Lung microvascular endothelial cell (primary cell): ENCODE measurements at places on chromosomes 2 and 18. TPM values are rescaled to one million over a fixed set of nuclear protein-coding genes. Genes with fewer than 3 reads are reported as not detected.
A peak's percentile ranks its signal among the peaks of the same experiment; 100 is the strongest.

- no peak for DNase-seq
These were observed 852.6 kb downstream of the DPP10 start for GRCh38 chr2:115294999-115295398.

DNA sequence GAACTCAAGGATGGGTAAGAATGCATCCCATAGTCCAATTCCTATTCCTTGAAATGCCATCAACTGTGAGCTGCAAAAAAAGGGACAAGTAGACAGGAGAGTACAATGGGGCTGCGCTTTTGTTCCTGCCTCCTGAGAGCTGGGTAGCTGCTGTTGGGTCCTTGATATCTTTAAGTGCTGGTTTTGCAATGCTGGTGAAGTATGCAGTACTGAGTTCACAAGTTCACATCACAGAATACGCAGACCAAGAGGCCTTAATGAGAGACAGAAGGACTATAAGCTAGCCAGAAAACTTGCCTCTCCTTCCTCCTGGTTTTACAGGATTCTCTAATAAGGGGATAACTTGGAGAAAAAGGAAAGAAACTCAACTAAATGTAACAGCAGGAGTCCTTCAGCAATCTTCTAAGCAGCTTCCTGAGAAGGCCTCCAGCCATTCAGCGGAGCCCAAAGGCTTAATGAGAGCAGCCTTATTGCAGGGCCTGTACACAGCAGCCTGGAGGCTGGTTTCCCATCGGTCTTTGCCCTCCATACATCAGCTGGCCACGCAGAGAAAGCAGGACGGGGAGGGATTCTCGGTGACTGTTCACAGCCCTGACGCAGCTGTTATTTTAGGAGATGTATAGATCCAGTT is 293.1 kb downstream of the CDCA7 start:
- no peak for DNase-seq

SH3BP4 gene
- 18.1 and 20.2 TPM in 2 replicates for total RNA-seq

DNA sequence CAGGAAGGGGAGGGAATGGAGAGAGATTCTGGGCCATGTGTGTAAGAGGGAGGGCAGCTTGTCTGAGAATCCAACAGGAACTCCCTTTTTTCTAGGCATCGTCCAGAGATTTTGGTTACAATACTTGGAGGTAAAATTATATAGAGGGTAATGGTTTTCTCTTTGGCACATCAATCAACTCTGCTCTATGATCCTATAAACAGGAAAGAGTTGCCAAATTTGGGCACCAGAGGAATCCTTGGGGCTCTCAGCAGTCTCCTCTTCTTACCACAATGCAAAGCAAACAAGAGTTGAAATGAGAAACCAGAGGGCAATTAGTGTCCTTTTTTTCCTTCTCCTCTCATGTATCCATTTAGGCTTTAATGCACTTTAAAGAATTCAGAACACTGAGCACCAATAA is 243.4 kb downstream of the SLC8A1 start:
- DNase-seq, result no peak

DNA sequence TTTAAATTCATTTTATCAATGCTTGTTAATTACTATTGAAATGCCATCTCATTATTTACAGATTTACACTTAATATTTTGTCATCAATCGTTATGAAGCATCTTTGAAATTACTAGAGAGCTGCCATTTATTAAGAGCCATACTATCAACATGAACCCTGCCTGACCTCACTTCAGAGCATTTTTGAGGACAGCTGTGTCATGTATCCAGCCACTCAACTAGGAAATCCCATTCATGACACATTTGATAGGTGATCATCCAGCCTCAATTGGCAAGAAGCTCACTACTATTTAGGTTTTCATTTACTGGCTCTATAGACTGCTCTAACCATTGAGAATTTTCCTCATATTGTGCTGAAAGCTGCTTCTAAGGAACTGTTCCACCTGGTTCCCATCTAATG is 40.6 kb upstream of the TLK1 start:
- no peak for DNase-seq

- DNase-seq, result no peak
These were observed 86.8 kb downstream of the SPRED2 start for GRCh38 chr2:65345631-65346030.

CHST10 gene
- total RNA-seq, result 6.5 and 7.6 TPM in 2 replicates

TMEM150A gene
- 6.1 and 14.7 TPM in 2 replicates for total RNA-seq

ACMSD gene
- total RNA-seq, result not detected in 2 replicates

SMAD4 gene
- total RNA-seq, result 22.9 and 46.4 TPM in 2 replicates

- DNase-seq, result no peak
These were observed 25.3 kb upstream of the ANXA4 start for GRCh38 chr2:69716555-69717120.

DNA sequence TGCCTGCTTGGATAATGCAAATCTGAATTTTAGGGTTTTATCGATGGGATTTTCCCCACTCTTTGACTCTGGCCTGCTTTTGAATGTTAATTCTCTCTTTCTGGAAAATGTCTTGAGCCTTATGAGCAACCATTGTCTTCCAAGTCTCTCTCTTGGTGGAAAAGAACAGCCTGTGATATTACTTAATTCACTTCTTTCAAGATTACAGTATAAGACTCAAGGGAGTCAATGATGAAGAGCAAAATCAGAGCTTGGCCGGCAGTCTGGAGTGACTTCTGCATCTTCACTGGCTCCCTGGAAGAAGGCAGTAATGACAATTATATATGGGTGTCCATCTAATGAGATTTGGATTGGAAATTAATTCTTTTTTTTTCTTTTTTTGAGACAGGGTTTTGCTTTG is 122.9 kb upstream of the ZEB2 start:
- no peak for DNase-seq

MFSD2B gene
- under 0.01 TPM in 2 replicates for total RNA-seq

PKDCC gene
- 1.5 and 4.2 TPM in 2 replicates for total RNA-seq

SCN9A gene
- total RNA-seq, result under 0.01 and 0.22 TPM in 2 replicates

DNA sequence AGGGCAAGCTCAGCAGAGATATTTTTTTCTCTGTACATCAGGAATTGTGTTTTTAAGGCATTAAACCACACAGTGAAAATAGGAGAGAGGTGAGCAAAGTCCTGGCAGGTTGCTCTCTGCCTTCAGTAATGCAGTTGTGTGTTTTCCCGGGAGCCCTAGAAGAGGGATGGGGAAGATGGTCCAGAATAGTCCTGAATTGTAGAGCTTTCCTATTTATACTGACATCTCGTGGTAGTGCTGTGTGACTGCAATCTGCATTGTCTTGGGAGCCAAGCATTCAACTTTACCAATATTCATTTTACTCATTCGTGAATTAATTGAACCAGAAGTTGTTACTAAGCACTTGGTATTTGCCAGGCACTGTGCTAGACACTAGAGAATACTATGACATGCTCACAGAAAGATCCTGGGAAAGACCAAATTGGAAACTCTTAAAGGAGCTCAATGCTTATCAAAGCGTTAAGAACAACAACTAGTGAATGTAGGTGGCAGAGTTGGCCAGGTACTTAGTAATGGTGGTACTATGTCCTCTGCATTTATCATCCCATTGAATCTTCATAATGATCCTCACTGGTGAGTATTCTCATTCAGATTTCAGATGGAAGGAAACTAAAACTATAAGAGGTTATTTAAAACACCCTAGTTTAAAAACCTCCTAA is 214.6 kb downstream of the TRIB2 start:
- DNase-seq, result peak; percentile 75

DNA sequence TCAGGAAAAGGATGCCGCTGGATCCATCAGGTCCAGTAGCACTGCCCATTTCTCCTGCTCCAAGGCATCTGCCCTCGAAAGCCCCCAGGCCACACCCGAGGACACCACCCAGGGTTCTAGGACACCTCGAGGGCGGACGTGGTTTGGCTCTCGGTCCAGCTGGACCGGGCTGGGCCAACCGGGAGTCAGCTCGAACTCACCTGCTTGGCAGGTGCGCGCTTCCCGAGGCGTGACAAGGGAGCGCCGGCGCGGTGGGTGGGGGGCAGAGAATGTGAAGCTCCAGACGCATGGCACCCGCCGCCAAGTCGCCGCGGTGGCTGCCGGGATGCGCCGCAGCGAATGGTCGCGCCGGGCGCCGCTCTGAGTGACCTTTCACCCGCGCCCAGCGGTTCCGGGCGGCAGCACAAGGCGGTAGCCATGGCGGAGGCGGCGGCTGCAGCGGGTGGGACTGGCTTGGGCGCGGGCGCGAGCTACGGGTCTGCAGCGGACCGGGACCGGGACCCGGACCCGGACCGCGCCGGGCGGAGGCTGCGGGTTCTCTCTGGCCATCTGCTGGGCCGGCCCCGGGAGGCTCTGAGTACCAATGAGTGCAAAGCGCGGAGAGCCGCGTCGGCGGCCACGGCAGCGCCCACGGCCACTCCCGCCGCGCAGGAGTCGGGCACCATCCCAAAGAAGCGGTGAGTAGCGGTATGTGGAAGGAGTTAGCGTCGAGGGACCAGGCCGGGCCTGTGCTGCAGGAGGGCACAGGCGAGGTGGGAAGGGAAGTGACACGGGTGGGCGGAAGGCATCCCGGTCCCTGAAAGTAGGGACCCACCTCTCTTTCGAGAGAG is at the start of gene AGPS:
AGPS (plus strand) TSS at position 401 of the 830 bp plus-strand sequence; CDS start at position 418, 17 bp downstream.
- DNase-seq, result peak; percentile 71

- no peak for DNase-seq
These were observed 108.4 kb upstream of the SH3BP4 start for GRCh38 chr2:234843411-234843810.

DNA sequence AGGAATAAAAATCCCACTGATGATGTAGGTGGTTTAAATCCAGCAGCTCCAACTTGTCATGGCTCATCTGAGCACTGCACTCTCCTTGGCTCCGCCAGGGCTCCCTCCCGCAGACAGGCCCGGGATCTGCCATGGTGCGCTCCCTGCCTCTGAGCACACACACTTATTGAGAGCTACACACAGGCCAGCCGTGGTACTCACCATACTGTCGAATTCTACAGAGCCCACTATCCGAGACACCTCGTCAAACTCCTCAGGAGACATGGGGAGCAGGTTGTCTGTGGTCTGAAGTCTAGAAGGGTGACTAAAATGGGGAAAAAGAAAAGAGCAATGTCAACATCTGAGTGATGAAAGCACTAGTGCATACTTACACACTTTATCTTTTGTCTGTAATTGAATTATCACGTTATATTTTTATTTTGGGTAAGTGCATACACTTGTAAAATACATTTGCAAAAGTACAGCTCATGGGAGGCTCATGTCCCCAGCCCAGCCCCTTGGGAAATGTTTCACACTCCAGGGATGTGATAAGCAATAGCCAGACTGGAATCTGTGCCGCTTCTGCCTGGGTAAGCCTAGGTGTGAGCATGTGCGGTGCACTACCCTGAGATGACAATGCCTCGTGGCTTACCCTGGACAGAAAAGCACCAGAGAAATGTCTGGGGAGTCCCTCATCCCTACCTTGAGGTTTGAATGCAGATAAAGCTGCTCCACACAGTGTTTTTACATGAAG is 39.2 kb downstream of the STAT1 start:
- DNase-seq, result no peak

DNA sequence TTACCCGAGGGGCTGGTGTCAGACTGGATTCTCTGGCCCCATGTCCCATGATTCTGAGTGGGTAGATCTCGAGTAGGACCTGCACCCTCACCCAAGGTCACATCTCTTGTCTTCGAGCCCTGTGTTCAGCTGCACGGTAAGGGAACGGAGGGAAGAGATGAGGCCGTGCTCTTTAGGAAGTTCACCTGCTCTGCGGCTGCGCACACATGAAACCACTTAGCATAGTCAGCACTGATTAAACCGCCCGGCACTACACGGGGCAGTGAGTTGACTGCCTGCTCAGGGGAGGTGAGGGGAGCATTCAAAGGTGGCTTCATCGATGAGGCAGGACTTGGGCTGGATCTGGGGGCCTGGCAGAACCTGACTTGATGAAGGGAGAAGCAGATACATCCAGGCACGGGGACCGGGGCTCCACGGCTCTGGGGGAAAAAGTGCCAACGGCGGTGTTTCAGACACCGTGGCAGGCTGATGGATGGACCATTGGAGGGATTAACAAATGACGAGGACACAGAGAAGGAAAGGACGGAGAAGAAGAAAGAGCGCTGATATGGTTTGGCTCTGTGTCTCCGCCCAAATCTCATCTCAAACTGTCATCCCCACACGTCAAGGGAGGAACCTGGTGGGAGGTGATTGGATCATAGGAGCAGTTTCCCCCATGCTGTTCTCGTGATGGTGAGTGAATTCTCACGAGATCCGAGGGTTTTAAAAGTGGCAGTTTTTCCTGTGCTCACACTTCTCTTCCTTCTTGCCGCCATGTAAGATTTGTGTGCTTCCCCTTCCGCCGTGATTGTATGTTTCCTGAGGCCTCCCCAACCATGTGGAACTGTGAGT is 248.6 kb downstream of the CYP26B1 start:
- DNase-seq, result no peak

CMPK2 gene
- 0.20 and 0.65 TPM in 2 replicates for total RNA-seq

GRCh38 chr2:121647396-121647795 is 1.9 kb downstream of the CLASP1 start:
- no peak for DNase-seq

COLEC12 gene
- 33.8 and 104 TPM in 2 replicates for total RNA-seq

- DNase-seq, result no peak
These were observed 83.2 kb downstream of the GYPC start for GRCh38 chr2:126739141-126739540.

GRCh38 chr2:219353129-219353528 is 20.6 kb upstream of the RESP18 start:
- DNase-seq, result no peak

DNA sequence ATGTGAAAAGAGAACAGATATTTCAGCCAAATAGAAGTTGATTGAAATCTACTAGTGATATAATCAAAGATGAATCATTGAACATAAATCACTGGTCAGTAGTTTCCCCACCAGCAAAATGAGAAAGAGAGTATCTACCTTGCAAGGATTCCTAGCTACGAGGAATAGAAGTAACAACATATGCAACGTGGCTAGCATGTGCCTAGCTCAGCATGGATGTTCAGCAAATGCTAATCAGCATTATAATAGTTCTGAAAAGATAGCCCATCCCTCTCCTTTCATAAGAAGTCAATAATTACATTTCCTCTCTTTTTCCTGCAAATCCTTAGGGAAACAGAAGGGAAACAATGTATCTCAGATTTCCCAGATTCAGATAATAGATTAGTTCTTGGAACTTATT is 417.2 kb downstream of the SATB2 start:
- no peak for DNase-seq

DNA sequence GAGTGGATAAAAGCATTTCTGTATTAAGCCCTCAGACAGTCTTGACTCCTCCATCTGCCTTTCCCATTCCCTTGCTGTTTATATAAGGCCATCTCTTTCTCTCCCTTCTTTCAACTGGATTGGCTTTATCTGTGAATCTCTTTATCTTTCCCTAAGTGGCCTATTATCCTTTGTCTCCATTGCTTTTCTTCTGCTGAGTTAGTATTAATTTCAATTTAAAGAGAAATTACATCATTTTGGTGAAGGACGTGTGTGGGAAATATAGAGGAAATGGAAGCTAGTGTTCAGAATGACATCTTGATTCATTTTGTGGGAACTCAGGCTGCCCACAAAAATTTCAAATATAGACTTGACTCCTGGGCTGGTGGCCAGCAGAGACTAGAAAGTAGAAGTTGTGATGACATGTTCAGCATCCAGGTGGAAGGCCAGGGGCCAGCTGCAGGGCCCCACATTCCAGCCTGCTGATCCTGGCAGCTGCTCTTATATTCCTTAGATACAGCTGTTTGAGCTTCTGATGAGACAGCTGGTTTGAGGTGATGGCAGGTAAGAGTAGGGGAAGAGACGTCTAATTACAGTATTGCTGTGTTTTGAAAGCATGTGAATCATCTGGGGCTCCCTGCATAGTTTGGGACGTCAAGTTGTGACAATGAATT is 52.3 kb downstream of the DIS3L2 start:
- peak; percentile 75 for DNase-seq

LYPD6 gene
- total RNA-seq, result 3.7 and 7.5 TPM in 2 replicates

COL6A3 gene
- 1.8 and 3.3 TPM in 2 replicates for total RNA-seq

- no peak for DNase-seq
These were observed 26.6 kb upstream of the PAIP2B start for GRCh38 chr2:71253476-71253875.

SCG2 gene
- total RNA-seq, result under 0.01 TPM in 1 of 2 replicates, not detected in the other

ESPNL gene
- total RNA-seq, result not detected in 2 replicates

GRCh38 chr2:232339121-232340081 is 39.1 kb upstream of the ALPP start:
- no peak for DNase-seq

TSPYL6 gene
- total RNA-seq, result not detected in 2 replicates

PLB1 gene
- 0.20 and 0.22 TPM in 2 replicates for total RNA-seq
